ENCODE measurements at places on chromosomes 5 and 9.

DNA sequence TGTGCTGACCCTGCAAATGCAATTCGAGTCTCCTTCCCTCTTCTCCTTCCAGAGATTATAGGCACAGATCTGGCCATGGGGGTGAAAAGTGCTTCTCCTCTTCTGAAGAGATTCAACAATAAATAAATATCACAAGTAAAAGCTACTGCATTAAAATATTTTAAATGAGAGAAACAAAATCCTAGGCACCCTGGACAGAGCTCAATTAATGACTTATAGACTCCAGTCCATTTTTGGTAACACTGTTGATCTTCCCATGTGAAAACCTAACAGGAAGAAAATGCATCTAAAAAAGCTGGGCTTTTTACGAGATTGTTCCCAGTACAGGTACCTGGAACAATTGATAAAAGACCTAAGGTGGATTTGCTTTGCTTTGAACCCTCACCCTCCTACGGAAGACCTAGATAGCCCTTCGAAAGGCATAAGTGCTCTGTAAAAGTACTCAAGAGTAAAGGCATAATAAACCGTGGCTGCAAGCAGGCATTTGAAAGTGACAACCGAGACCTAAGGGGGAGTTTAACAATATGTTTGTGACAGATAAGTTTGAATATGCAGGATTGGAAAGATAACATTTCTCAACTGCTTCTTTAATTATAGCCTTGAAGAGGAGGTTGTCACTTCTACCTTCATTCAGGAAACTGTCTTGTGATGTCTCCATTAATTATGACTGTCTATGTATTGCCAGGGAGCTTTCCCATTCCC is 29.4 kb upstream of the MED10 start:
- no peak for DNase-seq

- DNase-seq: no peak
Observed at GRCh38 chr9:136140966-136141365, 22.3 kb upstream of the TMEM250 start.

- DNase-seq: no peak
Observed at GRCh38 chr9:109258481-109259302, 62.2 kb downstream of the EPB41L4B start.

DNA sequence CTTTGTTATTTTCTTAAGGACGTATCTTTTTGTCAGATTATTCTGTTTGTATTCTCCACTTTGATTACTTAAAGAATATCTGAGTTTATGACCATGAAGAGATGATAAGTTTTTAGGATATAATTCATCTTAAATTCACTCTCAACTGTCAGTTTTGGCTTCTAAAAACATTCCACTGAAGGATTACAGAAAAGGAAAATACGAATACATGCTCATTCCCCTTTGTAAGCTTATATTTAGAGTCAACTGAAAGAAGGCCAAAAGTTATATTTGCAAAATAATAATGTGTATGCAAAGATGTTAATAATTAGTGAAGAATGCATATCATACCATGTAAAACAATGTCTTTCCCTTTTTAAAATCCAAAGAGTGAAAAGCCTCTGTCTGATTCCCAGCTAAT is 52.5 kb downstream of the ZNF474 start:
- no peak for DNase-seq

GRCh38 chr9:25255216-25255615 is 423.0 kb downstream of the TUSC1 start:
- DNase-seq: no peak

DNA sequence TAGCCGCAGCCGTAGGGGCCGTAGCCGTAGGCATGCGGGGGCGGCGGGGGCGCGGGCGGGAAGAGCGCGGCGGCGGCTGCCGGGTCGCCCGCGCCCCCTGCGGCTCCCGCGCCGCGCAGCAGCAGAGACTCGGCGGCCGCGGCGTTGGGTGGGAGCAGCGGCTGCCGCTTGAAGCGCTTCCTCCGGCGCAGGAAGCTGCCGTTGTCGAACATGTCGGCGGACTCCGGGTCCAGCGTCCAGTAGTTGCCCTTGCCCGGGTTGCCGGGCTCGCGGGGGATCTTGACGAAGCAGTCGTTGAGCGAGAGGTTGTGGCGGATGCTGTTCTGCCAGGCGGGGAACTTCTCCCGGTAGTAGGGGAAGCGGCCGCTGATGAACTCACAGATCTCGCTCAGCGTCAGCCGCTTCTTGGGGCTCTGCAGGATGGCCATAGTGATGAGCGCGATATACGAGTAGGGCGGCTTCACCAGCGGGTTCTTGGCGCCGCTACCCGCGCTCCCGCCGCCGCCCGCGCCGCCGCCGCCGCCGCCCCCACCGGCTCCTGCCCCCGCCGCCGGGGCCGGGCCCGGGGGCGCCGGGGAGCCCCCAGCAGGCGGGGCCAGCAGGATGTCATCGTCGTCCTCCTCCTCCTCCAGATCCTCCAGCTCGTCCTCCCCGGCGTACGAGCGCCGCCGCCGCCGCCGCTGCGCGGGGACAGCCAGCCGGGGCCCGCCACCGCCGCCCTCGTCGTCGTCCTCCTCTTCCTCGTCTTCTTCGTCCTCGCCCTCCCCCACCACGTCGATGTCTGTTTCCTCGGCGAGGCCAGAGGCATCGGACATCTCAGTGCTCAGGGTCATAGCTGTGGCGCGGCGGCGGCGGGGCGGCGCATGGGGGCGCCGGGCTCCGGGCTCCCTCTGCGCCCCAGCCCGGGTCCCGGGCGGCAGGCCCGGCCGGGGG is 781 bp downstream of the FOXD1 start:
- peak; percentile 32 for DNase-seq

GRCh38 chr5:178839319-178839704 is 20.4 kb upstream of the ZNF354B start:
- peak; percentile 37 for DNase-seq

- DNase-seq: no peak
Observed at GRCh38 chr9:13387734-13388067, 108.2 kb upstream of the MPDZ start.

DNA sequence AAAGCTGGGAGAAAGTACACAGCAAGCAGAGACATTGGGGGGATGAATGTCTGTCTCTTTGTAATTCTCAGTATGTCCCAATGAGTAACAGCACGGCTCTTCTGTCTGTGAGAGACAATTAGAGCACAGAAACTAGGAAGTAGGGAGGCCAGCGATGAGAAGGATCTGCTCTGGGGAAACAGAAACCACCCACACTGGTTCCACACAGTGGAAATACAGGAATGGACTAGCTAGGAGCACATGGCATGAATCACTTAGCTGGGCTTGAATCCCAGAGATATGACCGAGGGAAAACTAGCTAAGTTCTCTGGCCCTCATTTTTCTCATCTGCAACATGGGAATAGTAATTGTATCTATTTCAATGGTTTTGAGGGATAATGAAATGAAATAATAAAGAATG is 895.9 kb downstream of the TLE4 start:
- no peak for DNase-seq

GRCh38 chr9:105342147-105342505 is 97.7 kb downstream of the SLC44A1 start:
- no peak for DNase-seq

DNA sequence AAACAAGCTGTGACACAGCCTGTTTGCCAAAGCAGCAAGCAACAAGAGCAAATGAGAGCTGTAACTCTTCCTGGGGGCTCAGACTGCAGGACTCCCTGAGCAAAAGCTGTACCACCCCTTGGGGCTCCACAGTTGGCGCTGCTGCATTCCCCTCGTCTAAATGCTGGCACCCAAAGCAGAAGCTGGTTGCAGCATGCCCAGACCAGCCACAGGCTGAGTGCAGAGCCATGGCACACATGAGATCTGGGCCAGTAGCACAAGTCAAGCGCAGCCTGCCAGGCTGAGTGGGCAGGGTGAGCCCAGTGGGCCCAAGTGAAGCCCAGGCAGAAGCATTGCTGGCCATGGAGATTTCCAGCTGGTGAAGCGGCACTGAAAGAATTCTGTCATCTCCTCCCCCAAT is 157.3 kb upstream of the GRAMD2B start:
- no peak for DNase-seq

GRCh38 chr9:18849270-18849669 is 183.7 kb downstream of the SAXO1 start:
- no peak for DNase-seq

GRCh38 chr5:169106911-169107706 is 193.8 kb downstream of the SLIT3 start:
- no peak for DNase-seq

GRCh38 chr5:14143841-14144585 is 871 bp downstream of the TRIO start:
- peak; percentile 11 for DNase-seq

DNA sequence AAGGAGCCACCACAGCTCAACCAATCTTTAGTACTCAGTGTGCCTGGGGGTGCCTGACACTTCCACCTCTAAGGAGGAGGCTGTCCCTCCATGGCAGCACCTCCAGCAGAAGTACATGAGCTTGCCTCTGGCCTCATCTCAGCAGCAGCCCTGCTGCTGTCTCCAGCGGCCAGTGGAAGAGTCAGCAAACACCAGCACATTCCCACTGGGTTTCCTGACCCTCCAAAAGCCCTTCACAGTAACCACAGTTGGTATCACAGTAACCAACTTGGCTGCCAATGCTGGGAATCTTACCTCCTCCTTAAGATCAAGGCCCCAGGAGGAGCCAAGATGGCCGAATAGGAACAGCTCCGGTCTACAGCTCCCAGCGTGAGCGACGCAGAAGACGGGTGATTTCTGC is 29.4 kb downstream of the FSTL4 start:
- no peak for DNase-seq
